NCI-H2227 treated with DMSO at 0.1 percent for 48 hours (cell line): ENCODE measurements at places on chromosomes 12 and 14.

- DNase-seq: no peak
Measured at GRCh38 chr14:75452324-75452723, 24.5 kb downstream of the JDP2 start.

GRCh38 chr12:118292836-118293235 lies 79.9 kb downstream of the TAOK3 start:
- no peak for DNase-seq

GRCh38 chr12:102438047-102438826 lies 42.1 kb downstream of the IGF1 start:
- DNase-seq: no peak

DNA sequence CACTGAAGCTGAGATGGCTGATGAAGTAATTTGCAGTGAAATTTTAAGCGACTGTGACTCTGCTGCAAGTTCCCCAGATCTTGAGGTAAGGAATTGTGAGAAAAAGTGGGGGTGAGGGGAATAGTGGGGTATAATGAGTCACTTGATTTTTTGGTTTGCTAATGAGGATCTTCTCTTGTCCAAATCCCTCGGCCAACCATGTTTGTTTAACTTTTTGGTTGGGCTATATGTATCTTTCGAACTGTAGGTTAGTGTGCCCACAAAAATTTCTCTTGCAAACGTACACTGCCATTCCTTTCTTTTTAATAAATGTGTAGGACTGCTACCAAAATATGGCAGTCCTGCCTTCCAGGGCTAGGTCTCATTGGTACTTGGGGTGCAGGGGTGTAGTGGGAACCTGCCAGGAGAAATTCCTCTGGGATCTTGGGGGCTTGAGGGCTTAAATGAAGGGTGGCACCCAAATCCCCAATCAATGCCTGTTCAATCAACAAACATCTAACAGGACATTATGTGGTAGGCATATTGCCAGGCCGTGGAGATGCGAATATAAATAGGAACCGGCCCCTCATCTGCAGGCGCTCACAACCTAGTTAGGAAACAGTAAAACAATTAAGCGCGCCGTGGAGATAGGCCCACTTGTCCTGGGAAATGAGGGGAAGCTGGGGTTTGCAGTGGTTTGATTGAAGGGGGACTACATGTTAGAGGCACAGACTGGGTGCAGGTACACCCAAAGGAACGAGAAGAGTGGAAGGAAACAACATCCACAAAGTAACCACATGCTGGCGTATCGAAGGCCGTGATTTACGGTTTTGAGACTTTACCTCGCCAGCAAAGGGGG lies 1.3 kb upstream of the PABPN1 start:
- no peak for DNase-seq

GRCh38 chr14:61563162-61563511 lies 132.2 kb upstream of the HIF1A start:
- no peak for DNase-seq

DNA sequence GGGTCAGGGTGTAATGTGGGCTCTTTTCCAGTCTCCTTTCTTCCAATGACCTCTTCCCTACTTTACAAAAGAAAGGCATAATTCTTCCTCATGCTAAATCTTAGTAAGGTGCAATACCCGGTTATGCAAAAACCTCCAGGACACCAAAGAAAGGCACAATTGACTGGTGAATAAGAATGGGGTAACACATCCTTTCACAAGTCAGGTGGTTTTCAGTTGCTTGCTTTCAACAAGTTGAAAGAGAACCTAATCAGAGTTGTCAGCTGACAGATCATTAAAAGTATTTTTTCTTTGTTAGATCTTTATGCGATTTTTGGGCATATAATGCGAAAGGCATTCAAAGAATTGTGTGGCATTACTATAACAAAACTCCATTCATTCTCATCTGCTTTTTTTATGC lies 1.3 kb upstream of the AEBP2 start:
- DNase-seq: no peak

GRCh38 chr14:94831085-94831484 lies 61.2 kb upstream of the GSC start:
- DNase-seq: no peak

DNA sequence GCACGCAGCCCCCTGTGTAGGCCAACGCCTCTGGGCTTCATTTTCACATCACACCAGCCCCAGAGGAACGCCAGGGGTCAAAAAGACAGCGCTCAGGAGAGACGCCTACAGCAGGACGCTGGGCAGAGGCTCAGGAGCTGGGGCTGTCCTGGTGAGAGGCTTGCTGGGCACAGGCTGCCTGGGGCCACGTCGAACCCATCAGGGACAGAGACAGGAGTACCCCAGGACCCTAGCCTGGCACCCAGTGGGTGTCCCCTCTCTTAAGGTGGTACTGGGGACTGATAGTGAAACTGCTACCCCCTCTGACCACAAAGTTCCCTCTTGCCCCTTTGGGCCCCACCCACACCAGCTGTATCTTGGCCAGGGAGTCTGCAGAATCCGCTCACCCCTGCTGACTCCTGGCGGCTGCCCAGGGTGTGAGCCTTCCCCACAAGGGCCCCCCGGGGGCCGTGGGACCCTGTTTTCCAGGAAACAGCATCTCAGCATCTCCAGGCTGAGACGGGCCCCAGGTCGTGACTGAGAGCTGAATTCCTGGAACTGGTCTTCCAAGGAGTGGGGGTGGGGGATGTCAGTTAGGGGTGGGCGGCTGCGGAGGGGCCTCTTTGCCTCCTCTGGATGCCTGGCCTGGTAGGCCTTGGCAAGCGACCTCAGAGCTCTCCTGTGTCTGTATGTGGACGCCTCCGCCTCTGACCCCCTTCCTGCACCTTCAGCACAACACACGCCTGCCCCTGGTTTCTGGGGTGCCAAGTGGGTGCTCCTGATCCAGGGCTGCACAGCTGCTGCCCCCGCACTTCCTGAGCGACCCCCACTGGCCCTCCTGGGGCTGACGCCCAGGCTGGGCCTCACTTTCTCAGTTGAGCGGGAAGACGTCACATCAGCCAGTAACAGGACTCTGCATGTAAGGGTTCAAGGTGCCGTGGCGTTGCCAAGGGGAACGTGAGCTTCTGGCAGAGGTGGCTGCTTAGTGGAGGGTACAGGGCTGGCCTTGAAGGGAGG lies 321.9 kb upstream of the RTL1 start:
- no peak for DNase-seq

DNA sequence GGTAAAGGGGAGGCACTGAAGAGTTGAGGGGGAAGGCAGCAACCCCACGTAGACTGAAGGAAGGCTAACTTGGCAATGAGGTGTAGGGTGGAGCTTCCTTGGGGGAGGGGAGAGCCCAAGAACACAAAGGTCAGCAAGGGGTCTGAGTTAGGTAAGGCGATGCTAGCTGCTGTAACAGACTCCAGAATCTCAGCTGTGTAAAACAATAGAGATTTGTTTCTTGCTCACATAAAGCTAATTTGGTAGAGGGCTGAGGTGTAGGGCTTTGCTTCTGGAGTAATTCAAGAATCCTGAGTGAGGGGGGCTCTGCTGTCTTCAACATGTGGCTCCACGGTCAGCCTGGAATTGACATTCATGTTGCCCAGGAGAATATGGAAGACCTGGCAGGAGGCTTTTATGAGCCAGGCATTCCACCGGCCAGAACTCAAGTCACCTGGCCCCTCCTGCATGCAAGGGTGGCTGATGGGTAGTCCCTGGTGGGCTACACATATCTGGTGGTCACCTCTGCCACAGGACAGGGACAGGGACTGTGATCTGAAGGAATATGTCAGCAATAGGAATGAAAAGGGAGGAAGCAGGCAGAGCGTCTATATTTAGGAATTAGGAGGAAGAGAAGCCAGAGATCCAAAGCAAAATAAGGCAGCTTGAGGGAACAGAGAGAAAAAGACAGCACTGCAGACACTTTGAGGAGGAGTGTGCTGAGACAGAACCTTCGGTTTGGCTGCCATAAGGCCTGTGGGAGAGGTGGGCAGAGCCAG lies 153.7 kb downstream of the ZFP36L1 start:
- DNase-seq: no peak
